Stromal cell of bone marrow (primary cell): ENCODE measurements at places on chromosomes 11 and 22.
A peak's percentile ranks its signal among the peaks of the same experiment; 100 is the strongest.

- no peak for DNase-seq
These were observed 163.4 kb downstream of the TRIM29 start for GRCh38 chr11:119974467-119974866.

DNA sequence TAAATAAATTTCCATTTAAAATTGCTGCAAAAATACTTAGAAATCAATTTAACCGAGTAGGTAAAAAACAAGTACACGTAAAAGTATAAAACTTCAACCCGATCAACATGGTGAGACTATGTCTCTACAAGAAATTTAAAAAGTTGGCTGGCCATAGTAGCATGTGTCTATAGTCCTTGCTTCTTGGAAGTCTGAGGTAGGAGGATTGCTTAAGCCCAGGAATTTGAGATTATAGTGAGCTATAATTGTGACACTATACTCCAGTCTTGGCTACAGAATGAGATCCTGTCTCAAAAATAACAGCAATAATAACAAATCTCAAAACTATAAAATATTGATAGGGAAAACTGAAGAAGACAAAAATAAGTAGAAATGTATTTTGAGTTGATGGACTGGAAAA is 11.1 kb downstream of the CASP4 start:
- DNase-seq: no peak

DNA sequence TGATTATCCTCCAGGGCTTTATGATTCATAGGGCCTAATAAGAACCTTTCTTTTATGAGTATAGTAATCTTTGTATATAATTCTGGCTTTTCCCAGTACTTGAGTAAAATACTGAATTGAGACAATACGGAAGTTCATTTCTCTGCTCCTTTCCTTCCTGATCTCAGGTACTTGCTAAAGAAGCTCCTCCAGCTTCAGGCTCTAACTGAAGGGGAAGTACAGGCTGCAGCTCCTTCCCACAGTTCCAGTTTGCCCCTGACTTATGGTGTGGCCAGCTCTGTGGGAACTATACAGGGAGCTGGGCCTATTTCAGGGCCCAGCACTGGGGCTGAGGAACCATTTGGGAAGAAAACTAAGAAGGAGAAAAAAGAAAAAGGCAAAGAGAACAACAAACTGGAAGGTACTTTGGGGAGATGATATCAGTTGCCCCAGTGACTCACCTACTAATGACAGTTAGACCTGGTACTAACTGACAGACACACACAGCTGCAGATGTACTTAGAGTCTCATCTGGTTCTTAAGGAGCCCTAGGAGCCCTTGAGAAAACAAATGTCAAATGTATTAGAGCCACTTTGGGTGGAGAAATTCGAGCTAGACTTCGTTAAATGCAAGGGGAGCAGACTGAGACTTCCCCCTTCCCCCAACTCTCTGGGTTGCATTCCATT is 3.0 kb downstream of the TBRG1 start:
- DNase-seq: no peak

GRCh38 chr22:19862619-19863246 is 8.1 kb upstream of the GNB1L start:
- no peak for DNase-seq

GRCh38 chr11:35794850-35795249 is 132.3 kb downstream of the TRIM44 start:
- no peak for DNase-seq

DNA sequence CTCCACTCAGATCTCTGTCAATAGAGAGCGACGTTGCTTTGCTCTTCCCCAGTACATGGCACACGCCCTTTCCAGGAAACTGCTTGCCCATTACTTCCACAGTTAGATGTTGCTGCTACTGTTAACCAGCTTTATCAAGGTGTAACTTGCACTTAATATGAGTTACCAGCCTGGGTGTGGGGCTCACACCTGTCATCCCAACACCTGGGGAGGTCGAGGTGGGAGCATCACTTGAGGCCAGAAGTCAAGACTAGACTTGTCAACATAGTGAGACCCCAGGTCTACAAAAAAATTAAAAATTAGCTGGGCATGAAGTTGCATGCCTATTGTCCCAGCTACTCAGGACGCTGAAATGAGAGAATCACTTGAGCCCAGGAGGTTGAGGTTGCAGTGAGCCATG is 177.1 kb upstream of the B3GAT1 start:
- DNase-seq: no peak

DNA sequence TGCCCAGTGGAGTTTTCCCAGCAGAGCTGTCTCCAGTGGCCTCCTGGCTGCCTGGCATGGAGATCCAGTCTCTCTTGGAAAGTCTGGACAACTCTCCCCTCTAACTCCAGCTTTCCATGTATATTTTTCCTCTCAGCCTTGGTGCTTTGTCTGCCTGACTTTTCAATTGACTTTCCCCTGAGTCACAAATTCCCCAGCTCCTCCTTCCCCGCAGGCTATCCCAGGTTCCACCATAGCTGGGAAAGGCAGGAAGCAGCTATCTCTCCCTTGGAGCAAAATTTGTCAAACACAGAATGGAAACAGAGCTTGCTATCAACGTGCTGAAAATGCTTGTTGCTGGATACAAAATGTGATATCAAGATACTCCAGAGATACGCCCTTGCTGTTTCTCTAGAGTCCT is 384.8 kb downstream of the TMEM135 start:
- DNase-seq: no peak

DNA sequence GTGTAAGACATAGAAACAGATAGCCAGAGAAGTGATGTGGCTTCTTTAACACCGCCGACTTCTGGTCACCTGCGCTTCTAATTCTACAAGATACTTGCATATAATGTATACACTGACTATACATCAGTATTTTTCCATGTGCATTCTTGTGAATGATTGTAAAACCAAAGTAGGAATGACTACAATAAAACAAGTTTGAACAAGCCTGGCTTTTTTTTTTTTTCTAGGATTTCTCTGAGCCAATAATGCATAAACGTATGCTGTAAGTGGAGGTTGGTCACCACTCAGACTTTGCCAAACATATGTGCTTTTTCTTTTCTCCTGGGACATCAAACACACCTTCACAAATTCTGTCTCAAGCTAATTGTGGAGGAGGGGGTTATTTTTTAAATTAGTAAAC is 237.8 kb upstream of the KIRREL3 start:
- no peak for DNase-seq

GRCh38 chr11:64268025-64268892 is 16.2 kb downstream of the BAD start:
- no peak for DNase-seq

GRCh38 chr22:38782402-38783094 is 11.4 kb downstream of the DNAL4 start:
- peak; percentile 61 for DNase-seq

GRCh38 chr11:61516191-61516590 is 7.6 kb downstream of the LRRC10B start:
- no peak for DNase-seq

- no peak for DNase-seq
These were observed 42.5 kb upstream of the CEP126 start for GRCh38 chr11:101872171-101872882.

GRCh38 chr11:14974515-14975251 is 2.5 kb upstream of the CALCA start:
- DNase-seq: no peak

- peak; percentile 91 for DNase-seq
These were observed 39.6 kb downstream of the ARRB1 start for GRCh38 chr11:75311858-75312288.

DNA sequence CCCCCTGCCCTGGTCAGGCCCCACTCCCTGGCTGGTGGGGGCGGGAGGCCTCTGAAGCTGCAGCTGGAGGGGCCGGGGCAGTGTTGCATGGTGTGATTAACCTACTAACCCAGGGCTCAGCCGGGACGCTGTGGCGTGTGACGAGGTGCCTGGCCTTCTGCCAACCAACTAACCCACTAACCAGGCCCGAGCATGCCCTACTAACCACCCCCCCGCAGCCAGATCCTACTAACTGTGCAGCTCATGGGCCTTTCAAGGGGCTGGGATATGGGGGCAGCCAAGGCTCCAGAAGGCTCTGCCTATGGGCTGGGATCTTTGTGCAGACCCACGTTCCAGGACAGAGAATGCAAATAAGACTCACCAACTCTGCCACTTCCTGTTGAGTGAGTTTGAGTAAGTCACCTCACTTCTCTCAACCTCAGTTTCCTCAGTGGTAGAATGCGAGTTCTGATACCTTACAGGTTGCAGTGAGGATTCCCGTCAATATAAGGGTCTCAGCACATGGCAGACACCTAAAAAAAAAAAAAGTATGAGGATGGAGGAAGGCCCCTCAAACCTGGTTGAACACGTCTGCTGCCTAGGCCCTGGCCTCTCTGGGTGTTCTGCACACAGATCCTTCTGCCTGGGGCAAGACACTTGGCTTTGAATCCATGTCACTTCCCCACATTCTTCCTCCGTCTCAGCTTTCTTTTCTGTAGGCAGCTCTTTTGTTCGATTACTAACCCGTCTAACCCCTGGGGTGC is 14.1 kb downstream of the MIAT start:
- no peak for DNase-seq

- DNase-seq: no peak
These were observed 58.3 kb downstream of the AAMDC start for GRCh38 chr11:77879218-77879617.

GRCh38 chr11:10526974-10527918 is 13.7 kb downstream of the RNF141 start:
- DNase-seq: no peak

- DNase-seq: no peak
These were observed 108.1 kb downstream of the SOX6 start for GRCh38 chr11:16248248-16248647.

- DNase-seq: no peak
These were observed 48.0 kb upstream of the CARS1 start for GRCh38 chr11:3104961-3105790.

GRCh38 chr11:75567971-75568370 is 5.9 kb downstream of the SERPINH1 start:
- no peak for DNase-seq

GRCh38 chr11:116782728-116783127 is 5.1 kb downstream of the ZPR1 start:
- peak; percentile 61 for DNase-seq

DNA sequence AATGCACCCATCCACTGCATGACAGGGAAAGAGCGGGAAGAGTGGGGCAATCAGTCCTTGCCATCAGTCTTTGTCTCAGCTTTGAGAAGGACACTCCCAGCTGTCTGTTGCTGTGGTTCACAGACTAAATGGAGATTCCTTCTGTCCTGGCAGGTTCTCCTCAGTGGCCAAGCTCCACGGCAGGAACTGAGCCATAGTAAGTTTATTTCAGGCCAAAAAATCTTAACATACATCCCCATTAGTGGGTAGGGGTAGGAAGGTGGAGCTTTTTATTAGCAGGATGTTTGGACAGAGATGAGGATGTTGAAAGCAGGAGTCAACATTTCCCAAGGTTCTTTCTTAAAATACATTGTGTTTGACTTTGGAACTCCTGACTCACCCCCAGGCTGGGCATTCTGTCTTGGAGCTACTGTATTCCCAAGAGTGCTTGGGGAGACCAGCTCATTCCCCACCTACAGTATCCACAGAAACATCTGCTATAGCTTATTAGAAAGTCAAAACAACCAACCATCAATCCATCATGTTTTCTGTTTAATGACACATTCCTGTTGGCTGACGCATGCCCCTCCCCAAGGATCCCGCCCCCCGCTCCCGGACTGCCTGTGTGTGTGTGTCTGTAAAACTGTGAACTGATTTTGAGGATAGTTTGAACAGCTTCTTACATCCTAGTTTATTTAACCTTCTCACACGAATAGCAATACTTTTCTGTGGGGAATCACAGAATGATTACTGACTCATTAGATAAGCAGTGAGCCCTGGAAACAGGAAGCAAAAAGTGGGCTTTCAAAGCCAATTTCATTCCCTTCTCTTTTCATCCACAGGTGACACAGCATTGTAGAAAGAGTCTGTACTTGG is 109.5 kb downstream of the CCDC81 start:
- DNase-seq: peak; percentile 98

- DNase-seq: no peak
These were observed 20.0 kb downstream of the PRRG4 start for GRCh38 chr11:32849761-32850160.

GRCh38 chr22:23098718-23099530 is 28.6 kb downstream of the GNAZ start:
- DNase-seq: no peak

- DNase-seq: no peak
These were observed 25.9 kb upstream of the FBLN1 start for GRCh38 chr22:45476814-45477213.

DNA sequence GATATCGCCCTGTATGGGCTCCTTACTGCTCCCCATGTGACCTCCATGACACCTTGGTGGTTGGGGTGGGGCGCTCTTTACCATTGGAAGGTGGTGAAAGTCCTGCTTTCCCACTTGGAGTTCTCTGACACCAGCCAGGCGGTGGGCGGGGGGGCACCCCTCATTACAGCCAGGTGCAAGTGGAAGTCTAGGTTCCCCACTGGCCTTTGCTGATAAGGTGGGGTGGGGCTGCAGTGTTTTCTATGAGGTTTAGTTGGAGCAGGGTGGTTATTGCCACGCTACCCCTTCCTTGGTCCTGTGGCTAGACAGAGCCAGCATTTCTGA is 5.5 kb upstream of the SLC37A2 start:
- DNase-seq: no peak

DNA sequence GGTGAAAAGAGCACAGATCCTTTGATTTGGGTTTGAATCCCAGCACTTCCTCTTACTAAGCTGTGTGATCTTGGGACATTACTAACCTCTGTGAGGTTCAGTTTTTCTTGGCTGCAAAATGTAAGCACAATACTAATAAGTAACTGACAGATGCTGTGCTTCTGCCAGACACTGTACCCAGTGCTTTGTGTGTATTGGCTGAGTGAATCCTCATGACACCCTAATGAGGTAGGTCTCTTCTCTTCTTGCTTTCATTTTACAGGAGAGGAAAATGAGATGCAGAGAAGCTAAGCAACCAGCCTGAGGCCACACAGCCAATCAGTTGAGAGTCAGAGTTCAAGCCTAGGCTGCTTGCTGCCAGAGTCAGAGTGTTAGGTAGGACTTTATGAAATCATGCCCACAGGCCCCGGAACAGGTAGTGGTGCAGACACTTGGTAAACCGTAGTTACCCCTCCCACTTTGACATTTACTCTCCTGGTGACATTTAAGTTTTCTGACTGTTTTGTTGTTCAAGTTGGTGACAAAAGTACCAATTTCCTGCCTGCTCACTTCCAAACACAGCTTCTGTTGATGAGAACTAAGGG is 21.2 kb downstream of the PTPRJ start:
- peak; percentile 84 for DNase-seq

DNA sequence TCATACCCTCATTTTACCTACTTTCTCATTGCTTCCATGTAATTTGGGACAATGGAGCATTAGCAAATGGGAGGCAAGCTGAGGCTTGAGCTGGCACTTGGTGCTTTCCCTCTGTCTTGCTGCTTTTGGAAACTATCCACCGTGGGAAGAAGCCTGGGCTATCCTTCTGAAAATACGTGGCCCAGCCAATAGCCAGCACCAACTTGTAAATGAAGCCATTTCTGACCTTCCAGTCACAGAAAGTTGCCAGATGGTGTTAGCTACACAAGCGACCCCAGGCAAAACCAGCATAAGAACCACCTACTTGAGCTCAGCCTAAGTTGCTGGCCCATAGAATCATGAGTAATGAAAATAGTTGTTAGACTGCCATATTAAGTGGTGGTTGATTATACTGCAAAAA is 18.5 kb upstream of the SPON1 start:
- no peak for DNase-seq
